ENCODE measurements at places on chromosomes 7 and 10. TPM values are rescaled to one million over a fixed set of nuclear protein-coding genes. Genes with fewer than 3 reads are reported as not detected.

The STK17A gene
- total RNA-seq: 30.1 TPM

The WNT16 gene
- total RNA-seq: 0.19 TPM

The RASA4 gene
- total RNA-seq: 1.4 TPM

The CYP2E1 gene
- total RNA-seq: 0.35 TPM

The RADIL gene
- total RNA-seq: 2.3 TPM

The PANK1 gene
- 5.8 TPM for total RNA-seq

The GDF10 gene
- total RNA-seq: not detected

The BTBD16 gene
- 0.58 TPM for total RNA-seq

The KIF11 gene
- total RNA-seq: 35.8 TPM

The WDFY4 gene
- not detected for total RNA-seq

The PNLIPRP3 gene
- total RNA-seq: not detected

The IKZF1 gene
- not detected for total RNA-seq

The NEUROD6 gene
- not detected for total RNA-seq

The HELLS gene
- total RNA-seq: 30.5 TPM

The OR2A1 gene
- total RNA-seq: not detected

The SPDYE2B gene
- not detected for total RNA-seq

The INTS1 gene
- total RNA-seq: 69.3 TPM

The MKI67 gene
- total RNA-seq: 70.7 TPM

The CHN2 gene
- total RNA-seq: not detected

The TMEM229A gene
- not detected for total RNA-seq

The FOXI2 gene
- not detected for total RNA-seq

The SLC39A12 gene
- total RNA-seq: not detected

The ZMYND11 gene
- 50.0 TPM for total RNA-seq

The SHTN1 gene
- 24.8 TPM for total RNA-seq

Measured in A549 treated with ZK216348 at 1 μM for 4 hours (cell line).